ENCODE measurements at places on chromosomes 3 and 15.
A peak's percentile ranks its signal among the peaks of the same experiment; 100 is the strongest.

- peak; percentile 50 for DNase-seq
Observed at GRCh38 chr15:27844018-27844666, 255.0 kb downstream of the OCA2 start.

DNA sequence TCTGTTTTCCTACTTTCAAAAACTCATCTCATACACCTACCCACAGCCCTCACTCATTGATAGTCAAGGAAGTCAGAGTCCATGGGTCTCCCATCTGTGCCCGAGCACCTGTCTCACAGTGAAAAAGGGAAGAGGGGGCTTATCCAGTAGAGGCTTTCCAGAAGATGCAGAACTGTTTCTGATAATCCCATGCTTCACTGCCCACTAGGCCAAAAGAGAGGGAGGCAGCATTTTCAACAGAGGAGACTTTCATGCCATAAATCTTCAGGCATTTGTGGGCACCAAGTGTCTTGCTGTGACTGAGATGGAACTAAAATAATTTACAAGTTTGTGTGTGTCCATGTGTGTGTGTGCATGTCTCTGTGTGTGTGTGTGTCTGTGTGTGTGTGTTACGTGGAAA lies 117.9 kb upstream of the PHLDB2 start:
- no peak for DNase-seq

GRCh38 chr3:44506556-44506955 lies 29.1 kb upstream of the ZNF445 start:
- DNase-seq: no peak

DNA sequence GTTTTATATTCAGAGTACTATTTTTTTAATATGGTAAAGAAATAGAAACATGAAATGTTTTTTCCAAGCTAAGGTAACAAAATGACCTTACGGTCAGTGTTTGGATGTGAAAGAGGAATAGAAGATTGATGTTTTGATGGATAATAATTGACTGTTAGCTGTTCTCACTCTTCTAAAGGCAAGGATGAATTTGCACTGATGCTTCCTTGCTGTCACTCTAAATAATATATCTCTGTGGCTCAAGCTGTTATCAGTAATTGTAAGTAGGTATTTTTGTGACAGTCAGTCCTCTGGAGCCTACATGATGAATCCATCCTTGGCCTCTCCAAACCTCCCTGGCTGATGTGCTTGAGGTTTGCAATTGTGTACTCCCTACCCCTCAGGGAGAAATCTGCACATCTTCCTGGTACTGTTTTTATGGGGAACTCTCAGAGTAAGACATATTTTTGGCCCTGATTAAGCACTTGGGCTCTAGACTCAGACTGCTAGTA lies 283.7 kb downstream of the NLGN1 start:
- no peak for DNase-seq

GRCh38 chr3:67437789-67438188 lies 216.6 kb downstream of the SUCLG2 start:
- no peak for DNase-seq

DNA sequence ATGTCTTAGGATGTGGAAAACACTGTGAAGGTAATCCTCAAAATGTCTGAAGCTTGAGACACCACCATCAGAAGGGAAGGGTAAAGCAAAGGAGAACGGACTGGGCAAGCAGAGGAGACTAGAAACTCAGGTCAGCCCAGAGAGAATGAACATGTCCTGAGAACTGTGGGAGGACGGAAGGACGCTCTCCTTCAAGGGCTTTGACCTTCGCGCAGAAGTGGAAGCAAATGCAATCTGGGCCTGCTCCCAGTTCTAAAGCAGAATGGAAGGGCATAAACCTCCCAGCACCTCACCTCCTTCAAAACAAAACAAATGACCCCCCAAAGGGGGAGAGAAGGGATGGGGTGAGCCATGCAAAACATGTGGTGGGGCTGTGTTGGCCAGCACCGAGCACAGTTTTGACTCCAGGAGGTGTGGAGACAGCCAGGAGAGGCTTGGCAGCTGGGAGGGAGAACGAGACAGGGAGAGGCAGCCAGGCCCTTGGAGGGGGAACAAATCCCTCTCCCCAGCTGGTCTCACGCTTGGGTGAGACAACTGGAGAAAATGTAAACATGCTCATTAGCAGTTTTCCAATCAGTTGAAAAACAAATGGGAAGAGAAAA lies 222.4 kb upstream of the WNT5A start:
- DNase-seq: no peak

DNA sequence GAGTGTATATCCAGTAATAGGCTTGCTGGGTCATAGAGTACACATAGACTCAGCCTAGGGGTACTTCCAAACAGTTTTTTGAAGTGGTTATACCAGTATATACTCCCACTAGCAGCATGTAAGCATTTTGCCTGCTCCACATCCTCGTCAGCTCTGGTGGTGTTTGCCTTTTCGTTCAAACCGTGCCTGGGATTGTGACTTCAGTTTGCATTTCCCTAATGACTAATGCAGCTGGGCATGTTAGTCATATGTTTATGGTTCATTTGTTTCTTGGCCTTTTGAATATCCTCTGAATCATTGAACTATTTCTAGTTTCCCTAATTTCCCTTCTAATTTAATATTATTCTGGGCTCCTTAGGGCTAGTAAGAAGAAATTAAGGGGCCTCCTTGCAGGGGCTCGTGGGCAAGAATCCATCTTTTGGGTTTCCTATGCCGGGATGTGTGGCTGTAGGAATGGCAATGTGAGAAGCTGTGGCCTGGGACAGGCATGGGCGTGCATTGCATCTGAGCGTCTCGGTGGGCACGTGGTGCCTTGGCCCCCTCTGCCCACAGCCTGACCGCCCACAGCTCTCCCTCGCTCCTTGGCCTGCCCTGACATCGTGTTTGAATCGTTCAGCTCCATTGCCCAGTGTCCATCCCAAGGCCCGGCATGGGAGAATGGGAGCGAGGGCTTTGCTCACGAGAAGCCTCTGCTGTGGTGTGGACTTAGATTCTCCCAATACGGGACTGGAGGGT lies 26.4 kb downstream of the FAH start:
- peak; percentile 94 for DNase-seq

GRCh38 chr15:46442184-46442583 lies 807.4 kb downstream of the SQOR start:
- DNase-seq: no peak

DNA sequence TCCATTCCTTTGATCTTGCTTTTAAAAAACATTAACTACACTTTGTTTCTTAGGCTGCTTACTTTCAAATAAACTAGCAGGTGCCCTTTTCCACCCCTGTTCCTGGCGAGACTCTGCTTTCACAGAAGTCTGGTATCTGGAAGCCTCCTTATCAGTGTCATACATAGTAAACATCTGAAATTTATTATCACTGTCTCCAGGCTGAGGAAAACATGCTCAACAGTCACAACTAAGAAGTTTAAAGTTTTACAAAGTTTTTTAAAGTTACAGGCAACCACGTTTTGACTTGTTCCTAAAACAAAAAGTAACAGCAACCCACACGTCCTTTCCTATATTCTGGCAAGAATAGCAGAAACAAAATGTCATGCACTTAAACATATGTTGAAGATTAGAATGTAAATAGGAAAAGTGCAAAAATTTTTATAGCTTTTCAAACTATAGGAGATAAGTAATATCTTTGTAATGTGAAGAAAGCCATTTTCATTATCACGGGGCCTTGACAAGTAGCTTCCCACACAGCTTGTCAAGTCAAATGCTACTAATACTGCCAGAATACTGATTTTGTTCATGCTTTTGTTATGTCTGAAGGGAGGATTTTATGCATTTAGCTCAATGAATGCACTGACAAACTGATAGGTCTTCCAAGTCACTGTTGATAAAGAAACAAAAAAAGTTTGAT lies 275.2 kb upstream of the KCNMB2 start:
- peak; percentile 15 for DNase-seq

DNA sequence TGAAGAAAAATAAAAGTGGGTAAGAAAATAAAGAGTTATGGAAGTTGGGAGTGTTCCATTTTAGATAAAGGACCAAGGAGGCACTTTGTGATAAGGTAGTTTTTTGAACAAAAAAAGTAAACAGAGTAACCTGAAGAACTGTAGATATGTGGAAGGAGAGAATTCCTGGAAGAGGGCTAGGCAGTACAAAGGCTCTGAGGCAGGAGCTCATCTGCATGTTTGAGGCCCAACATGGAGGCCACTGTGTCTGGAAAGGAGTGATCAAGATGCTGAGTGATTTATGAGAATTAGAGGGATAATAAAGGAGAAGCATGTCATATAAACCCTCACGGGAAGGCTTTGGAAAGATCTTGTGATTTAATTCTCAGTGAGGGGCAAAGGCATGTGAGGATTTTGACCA lies 126.5 kb downstream of the DTWD1 start:
- DNase-seq: no peak

DNA sequence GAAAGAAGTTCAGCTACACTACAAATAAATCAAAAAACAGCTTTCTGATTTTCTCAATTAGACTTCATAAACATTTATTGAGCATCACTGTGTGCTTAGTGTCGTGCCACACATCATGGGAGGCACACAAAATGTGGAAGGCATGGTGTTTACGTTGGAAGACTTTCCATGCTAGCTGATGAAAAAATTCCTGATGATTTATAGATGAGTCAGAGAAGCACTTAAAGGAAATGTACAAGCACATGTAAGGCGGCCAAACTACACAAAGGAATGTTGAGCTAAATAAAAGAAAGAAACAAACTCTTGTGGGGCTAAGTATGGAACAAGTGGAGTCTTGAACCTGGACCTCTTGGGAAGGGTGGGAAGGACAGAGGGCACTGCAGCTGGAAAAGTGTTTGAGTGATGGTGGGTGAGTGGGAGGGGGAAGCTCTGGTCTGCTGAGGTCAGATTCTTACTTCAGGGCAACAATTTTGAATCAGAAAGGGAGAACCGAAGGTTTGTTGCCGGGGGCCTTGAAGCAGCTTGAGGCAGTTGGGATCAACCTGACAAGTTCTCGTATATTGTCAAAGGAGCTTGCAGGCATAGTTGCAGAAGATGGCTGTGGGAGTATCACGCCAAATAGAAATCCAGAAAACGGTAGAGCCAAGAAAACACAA lies 66.9 kb downstream of the FOXB1 start:
- DNase-seq: peak; percentile 85

- DNase-seq: peak; percentile 72
Observed at GRCh38 chr3:8739757-8740504, 6.3 kb downstream of the CAV3 start.

- DNase-seq: no peak
Observed at GRCh38 chr3:134057006-134057653, 27.4 kb upstream of the SLCO2A1 start.

GRCh38 chr3:152205097-152205593 lies 63.6 kb upstream of the MBNL1 start:
- no peak for DNase-seq

DNA sequence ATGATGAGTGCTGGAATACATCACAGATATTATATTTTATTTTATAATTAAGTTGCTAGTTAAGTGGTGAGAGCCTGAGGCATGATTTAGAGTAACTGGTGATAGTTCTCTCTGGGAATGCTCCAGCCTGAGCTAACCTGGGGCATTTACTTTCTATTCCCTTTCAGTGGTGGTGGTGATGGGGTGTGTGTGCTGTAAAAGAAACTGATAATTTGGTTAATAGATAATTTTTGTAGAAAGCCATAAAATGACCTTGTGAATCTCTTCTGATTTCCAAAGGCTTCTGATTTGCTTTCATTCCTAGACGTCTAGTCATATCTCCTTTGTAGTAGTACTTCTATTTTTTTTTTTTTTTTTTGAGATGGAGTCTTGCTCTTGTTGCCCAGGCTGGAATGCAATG lies 46.8 kb upstream of the DPPA4 start:
- no peak for DNase-seq

GRCh38 chr3:14719006-14719405 lies 44.1 kb downstream of the C3orf20 start:
- DNase-seq: no peak

DNA sequence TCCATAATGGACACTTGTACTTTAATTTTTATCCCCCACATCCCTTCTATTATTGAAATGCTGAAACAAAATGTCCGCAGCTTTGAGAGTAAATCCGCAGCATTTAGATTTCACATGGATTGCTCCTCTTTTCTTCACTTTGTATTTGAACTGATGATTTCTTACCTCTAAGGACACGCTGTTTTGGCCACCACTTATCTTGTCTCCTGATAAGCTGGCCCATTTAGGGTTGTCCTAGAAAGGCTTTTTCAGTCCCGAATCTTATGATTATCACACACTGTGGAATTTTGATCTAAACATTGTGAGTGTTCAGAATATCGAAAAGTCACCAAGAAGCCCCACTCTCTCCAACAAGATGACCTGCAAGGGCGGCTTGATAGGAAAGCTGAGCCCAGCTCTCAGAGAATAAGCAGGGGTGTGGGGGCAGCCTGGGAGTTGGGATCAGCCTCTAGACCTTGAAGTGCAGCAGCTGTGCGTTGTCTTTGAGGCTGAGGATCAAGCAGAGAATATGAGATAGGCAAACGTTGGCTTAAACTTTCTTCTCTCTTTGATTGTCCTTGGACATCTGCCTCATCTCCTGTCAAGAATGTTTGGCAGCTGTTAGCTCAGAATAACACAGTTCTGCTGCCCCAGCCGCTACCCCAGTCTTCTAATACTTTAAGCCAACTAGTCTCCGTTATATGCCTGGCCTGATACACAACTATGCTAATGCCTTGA lies 399.7 kb upstream of the NR2F2 start:
- DNase-seq: peak; percentile 20

DNA sequence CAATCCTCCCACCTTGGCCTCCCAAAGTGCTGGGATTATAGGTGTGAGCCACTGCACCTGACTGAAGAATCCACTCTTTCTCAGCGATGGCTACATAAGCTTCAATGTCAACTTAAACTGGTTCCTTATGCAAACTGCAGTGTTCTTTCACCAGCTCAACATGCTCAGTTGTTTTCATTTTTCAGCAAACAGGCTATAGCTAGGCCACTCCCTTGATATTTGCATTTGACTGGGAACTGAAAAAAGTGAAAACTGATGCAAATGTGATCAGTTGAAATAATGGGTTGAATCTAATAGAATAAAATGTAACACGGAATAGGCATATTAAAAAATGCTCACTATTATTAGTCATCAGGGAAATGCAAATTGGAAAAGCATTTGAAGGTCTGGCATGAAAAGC lies 74.2 kb upstream of the GCNT3 start:
- DNase-seq: no peak

GRCh38 chr3:72044231-72044855 lies 259.4 kb upstream of the PROK2 start:
- DNase-seq: peak; percentile 9

DNA sequence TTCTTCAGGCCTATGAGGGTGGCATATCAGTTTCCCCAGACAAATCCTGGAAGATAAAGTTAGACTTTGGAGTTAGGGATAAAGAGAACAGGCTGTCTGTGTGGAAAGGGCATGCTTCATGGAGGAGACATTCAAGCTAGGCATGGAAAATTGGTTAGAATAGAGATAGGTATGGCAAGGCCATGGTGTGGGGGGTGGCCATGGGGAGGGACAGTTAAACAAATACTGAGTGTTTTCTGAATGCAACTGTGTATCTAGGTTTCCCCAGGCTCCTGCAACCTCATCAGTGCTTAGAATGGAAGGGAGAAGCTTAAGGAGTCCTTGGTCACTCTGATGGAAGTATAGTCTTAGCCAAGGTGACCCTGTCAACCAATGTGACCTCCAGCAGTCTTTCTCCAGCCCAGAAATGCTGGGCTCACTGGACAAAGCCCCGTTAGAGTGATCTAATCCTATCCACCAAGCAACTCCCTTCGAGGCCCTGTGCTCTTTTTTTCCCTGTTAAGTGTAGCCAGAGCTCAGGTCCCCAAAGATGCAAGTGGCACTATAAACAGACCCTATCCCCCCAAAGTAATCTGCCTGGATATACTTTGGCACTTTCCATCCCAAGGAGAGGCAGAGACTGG lies 5.5 kb upstream of the PKM start:
- no peak for DNase-seq

- peak; percentile 51 for DNase-seq
Observed at GRCh38 chr3:69948246-69948862, 51.2 kb upstream of the SAMMSON start.

Measured in iris pigment epithelial cell (primary cell).